ENCODE measurements at places on chromosomes 3 and 15.

DNA sequence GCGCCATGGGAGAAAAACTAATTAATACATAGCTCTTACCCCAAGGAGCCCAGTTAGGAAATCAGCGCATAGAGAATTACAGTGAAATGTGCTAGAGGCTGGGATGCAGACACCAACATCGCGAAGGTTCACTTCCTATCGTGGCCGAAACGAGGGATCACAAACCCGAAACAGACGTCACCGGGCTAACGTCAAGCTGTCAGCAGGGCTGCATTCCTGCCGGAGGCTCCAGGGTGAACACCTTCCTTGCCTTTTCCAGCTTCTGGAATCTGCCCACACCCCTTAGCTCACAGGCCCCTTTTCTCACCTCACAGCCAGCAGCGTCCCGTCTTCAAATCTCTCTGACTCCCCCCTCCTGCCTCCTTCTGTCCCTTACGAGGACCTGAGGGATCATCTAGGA is 13.0 kb downstream of the GP5 start:
- no peak for DNase-seq

DNA sequence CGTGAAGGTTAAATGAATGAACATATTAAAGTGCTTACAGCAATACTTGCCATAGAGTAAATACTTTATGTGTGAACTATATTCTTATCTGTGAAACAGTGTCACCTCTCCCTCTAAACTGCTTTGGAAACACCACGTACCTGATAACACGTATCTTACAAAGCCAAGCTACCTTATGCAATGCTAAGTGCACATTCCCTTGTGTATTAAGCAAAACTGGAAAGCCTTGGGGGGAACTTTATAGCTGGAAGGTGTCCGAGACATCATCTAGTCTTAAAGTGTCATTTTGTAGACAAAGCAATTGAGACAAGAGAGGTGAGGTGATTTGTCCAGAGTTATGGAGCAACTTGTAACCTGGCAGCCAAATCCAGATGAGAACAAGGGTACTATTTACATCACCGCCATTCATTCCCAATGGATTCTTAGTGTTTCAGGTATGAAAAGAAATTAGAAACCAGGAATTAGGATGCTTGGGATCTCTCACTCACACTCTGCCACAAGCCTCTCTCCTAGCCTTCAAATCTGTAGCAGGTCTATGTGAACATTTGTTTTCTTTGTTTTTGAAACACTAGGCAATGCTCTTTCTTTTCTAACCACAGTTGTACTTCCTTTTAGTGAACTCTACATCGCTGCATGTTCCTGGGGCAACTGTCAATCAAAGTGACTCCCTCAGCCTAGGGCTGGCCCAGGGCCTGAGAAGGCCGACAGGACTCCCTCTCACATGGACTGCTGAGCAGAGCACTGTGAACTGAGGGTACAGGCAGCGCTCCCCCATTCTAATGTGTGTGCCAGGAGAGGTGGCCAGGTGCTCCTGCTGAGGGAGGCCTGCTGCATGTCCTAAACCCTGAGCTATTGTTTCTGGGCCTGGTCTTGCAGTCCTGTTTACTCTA is 13.9 kb upstream of the MGLL start:
- no peak for DNase-seq

GRCh38 chr15:89416339-89417183 is 79.8 kb downstream of the RHCG start:
- DNase-seq = peak; percentile 26

- no peak for DNase-seq
Measured at GRCh38 chr15:56251315-56252095, 7.8 kb upstream of the RFX7 start.

DNA sequence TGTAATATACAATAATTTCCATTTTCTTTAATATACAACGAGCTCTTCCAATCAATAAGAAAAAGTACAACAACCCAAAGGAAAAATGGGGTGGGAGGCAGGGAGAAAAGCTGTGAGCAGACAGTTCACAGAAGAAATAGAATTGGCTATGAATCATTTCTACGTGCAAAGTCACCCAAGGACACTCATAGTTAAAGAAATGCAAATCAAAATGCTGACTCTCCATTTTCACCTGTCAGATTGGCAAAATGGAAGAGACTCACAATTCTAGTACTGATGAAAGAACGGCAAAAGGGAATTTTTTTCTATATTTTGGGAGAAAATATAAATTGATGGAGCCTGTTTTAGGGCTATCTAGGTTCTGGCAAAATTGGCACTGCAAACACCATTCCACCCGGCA is 116.3 kb upstream of the MEF2A start:
- DNase-seq = no peak

GRCh38 chr3:138400651-138401070 is 33.8 kb upstream of the ESYT3 start:
- DNase-seq = no peak

- no peak for DNase-seq
Measured at GRCh38 chr3:171044384-171044783, 17.9 kb upstream of the SLC2A2 start.

DNA sequence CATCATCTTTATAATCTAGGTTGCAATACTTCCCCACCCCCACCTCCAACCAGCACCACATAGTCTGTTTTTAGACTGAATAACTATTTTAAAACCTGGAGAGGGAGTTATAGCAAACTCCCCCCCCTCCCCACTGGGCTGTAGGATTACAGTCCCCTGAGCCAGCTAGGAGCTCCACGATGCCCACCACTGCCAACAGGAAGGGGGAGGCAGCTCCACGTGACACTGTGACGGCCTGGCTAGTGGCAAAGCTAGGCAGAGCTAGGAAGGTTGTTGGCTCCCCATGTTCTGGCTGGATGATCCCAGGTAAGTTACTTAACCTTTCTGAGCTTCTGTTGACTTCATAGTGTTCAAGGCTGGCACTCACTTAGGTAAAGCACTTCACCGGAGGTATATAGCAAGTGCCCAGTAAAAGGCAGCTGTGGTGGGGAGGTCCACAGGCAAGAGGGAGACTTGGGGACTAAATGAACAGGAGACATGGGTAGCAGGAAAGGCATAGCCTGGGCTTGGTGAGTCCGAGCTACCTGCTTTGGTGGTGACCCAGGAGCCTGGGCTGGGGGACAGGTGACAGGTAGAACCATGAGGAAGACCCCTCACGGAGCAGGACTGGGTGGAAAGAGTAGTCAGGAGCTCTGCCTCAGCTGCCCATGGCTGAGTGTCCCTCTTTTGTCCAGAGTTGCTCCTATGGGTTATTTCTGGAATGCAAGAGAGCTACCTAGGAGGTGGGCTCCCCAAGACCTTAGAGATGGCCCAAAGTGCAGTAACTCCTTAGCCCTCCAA is 4.0 kb upstream of the TBC1D21 start:
- DNase-seq = no peak

DNA sequence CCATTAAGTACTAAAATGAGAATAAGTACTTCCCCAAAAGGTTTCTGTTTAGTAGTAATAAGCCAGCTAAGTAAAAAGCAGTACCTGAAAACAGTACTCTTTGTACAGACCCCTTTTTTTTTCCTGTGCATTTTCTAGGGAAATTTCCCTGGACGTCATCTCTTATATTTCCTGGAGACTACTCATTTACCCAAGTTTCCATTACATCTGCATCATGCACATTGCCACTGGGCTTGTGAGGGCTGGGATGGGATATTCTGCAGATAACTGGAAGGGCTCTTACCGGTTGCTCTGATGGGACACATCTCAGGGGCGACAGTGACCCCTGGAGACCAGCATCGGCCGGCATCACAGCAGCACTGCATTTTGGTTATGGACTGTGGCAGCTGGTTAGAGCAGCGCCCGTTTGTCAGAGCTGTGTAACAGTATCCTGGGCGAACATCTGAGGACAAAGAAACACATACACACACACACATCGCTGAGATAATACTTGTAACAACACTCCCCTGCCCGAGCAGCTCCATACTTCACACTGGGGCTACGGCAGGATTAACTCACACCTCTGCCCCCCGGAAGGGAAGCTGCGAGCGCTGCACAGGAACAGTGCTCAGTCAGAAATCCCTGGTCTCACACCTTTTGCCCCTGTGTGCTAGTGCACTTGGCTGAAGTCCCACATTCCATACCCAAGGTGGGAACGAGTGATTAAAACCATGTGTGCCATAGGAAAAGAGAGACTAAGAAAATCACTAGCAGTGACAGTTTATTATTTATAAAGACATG is 124.9 kb downstream of the FBN1 start:
- no peak for DNase-seq

- no peak for DNase-seq
Measured at GRCh38 chr15:57735891-57736290, 29.4 kb downstream of the POLR2M start.

DNA sequence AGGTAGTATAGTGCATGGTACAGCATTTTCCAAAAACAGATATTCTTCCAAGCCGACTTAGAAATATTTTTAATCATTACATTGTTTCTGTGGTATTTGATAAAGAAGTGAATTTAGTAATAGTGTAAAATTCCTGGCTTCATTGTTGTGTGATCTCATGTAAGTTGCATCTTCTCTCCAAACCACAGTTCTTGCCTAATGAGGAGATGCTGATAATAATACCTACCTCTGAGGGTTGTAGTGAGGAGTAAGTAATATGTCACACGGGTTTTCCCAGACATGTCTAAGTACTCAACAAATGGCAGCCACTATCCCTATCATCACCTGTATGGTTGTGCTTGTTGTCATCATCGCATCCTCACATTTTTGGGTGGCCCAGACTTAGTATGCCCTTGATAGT is 167.3 kb downstream of the SLCO3A1 start:
- no peak for DNase-seq

DNA sequence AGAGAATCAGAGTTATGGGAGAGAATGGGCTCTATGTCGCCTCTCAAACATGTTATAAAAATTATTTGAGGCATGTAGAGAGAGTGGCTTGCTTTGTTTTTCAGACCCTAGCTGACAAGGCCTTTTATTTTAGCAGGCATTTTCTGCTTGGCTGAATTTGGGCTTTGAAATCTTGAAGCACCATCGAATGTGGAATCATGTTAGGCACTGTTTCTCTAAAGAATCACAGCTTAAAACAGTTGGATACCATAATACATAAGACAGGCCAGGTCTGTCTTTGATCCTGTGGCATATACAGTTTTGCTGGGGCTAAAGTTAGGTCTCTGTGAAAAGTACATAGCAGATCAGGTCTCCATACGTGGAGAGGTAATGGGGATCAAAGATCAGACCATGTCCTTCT is 142.7 kb downstream of the NEK11 start:
- no peak for DNase-seq

GRCh38 chr3:104438706-104439105 is 928.0 kb upstream of the ALCAM start:
- DNase-seq = no peak

GRCh38 chr3:89198591-89198990 is 91.2 kb downstream of the EPHA3 start:
- no peak for DNase-seq

DNA sequence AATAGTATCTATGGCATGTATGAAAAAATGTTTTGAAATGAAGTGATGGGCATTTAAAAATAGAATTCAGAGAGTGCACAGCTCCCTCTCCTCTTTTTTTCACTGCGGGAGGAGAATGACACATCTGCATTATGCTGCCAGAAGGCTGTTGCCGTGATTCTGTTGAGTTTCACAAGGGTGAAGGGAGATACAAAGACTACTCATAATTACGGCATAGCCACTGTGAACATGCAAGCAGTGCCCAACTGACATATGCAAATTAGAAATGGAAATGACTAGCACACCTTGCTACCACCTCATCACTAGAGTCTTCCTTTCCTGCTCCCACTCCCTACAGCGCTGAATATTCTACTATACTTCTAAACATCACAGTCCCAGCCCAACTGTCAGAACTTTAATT is 20.1 kb downstream of the IFT57 start:
- no peak for DNase-seq

- no peak for DNase-seq
Measured at GRCh38 chr15:96200357-96200967, 130.0 kb upstream of the NR2F2 start.

DNA sequence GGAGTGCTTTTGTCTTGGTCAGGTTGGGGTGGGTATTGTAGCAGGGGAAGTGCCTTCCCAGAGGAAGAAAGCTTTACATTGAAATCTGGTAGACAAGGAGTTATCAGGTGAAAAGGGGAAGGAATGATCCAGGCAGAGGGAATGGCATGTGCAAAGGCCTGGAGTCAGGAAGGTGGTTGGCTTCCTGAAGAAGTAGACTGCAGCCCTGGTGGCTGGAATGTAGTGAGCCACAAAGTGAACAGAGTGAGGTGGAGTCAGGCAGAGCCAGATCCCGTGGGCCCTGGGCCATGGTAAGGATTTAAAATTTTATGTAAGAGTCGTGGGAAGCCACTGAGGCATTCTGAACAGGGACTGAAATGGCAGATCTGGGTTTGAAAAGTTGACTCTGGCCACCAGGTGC is 58.3 kb downstream of the RAB11A start:
- DNase-seq = no peak

GRCh38 chr15:58260725-58261267 is 122.6 kb downstream of the AQP9 start:
- peak; percentile 32 for DNase-seq

DNA sequence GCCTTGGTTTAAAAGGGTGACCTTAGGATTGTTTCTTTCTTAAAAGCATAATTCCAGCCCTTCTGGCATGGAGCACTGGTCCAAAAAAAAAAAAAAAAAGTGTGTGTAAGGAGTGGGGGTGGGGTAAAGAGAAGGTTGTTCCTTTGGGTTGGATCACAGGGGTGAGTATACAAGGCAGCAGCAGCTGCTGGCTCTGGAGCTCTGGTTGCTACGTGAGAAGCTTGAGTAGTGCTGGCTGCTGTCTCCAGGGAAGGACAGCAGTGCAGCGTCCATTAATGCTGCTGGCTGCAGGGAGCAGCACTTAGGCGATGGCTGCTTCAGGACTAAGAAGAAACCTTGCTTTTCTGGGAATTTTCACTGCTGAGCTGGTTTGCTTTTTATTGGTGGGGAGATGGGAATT is 2.3 kb downstream of the SETD5 start:
- DNase-seq = peak; percentile 86

GRCh38 chr3:158244274-158244673 is 134.4 kb downstream of the RSRC1 start:
- no peak for DNase-seq

- no peak for DNase-seq
Measured at GRCh38 chr3:119400466-119400865, 62.9 kb downstream of the TMEM39A start.

- no peak for DNase-seq
Measured at GRCh38 chr15:96177279-96177678, 153.2 kb upstream of the NR2F2 start.

DNA sequence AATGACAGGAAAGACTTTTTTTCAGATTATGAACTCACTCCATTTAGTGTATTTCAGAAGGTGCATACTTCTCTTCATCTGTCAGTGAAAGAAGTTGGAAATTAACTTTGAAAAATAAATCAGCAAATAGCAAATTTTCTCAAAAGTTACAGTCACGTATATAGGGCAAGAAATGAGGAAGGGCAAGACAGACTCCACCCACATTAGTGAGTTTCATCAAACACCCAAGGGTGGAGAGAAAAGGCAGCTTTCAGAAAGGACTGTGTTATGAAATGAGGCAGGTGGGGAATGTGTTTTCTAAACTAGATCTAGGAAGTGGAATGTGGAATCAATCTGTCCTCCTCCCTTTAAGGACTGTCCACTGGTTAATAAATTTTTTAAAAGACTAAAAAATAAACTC is 2.9 kb downstream of the SLC22A13 start:
- no peak for DNase-seq
